ENCODE measurements at places on chromosomes 6 and 20.

GRCh38 chr6:3795836-3796718 lies 44.6 kb upstream of the PXDC1 start:
- DNase-seq: no peak

DNA sequence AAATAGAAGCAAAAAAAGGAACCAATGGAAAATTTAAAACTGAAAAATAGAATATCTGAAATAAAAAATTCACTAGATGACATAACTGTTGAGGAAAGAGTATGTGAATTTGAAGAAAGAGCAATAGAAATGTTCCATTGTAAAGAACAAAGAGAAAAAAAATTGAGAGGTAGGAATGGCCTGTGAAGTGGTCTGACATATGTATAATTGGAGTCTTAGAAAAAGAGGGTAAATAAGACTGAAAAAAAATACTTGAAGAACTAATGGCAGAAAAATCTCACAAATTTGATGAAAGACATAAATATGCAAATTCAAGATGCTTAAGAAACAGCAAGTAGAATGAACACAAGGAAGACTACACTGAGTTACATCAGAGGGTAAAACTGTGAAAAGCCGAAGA lies 93.4 kb downstream of the QKI start:
- no peak for DNase-seq

DNA sequence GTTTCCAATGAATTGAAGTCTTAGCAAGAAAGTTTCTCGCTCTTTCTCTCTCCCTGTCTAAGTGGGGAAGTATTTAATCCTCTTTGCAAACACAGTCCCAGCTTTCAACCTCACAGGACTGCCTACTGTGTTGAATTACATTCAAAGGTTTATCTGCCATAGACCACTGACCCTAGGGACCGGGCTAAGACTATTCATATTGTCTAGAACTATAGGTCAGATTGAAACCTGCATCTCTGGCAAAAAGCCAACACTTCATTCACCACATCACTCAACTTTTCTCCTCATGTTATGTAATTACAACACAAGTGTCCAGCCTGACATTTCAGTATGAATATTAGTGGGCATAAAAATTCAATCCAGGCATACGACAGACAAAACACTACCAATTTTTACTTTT lies 314.7 kb upstream of the RSPO3 start:
- no peak for DNase-seq

GRCh38 chr6:15961635-15962448 lies 167.0 kb upstream of the MYLIP start:
- no peak for DNase-seq

GRCh38 chr20:5192570-5193431 lies 66.0 kb downstream of the CDS2 start:
- no peak for DNase-seq

- DNase-seq: no peak
Observed at GRCh38 chr6:116352515-116353471, 18.0 kb upstream of the DSE start.

- DNase-seq: no peak
Observed at GRCh38 chr6:79946272-79947190, 822 bp downstream of the ELOVL4 start.

- DNase-seq: no peak
Observed at GRCh38 chr20:59403962-59404314, 103.5 kb downstream of the EDN3 start.

DNA sequence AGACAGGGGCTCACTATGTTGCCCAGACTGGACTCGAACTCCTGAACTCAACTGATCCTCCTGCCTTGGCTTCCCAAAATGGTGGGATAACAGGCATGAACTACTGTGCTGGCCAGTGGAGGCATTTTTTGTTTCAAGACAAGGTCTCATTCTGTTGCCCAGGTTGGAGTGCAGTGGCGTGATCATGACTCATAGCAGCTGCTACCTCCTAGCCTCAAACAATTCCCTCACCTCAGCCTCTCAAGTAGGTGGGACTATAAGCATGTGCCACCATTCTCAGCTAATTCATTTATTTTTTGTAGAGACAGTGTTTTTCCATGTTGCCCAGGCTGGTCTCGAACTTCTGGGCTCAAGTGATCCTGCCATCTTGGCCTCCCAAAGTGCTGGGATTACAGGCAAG lies 17.2 kb downstream of the ENPP3 start:
- DNase-seq: no peak

DNA sequence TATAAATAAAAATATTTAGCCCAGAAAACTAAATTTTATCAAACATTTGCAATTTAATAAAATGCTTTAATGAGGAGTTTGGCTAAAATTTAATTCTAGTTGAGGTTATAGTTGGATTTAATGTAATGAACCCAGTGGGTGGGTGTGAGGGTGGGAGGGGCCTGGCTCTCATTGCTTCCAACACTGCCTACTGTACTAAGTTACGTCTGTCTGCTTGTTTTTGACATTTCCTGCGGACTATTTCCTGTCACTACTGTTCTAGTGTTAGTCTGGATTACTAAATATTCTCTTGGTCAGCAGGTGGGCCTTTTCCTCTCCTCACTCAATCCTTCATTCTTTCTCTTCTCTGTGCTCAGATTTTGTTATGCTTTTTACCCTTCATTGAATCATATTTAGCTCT lies 82.5 kb upstream of the MAP3K7 start:
- no peak for DNase-seq

DNA sequence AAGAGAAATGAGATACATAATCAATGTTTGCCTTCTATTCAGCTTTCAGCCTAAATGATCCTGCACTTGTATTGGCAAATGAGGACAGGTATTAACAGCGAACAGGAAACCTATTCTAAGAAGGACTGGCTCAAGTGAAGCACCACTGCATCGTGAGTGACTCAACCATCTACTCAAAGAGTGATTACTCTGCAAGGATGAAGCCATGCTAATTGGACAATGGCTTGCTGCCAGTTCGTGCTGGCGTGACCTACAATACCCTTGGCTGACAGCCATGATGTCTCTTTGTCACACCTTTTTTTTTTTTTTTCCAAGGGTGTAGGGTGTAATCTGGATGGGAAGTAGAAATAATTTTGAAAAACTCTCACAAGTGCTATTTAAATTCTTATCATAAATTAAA lies 104.9 kb downstream of the GJA10 start:
- no peak for DNase-seq

DNA sequence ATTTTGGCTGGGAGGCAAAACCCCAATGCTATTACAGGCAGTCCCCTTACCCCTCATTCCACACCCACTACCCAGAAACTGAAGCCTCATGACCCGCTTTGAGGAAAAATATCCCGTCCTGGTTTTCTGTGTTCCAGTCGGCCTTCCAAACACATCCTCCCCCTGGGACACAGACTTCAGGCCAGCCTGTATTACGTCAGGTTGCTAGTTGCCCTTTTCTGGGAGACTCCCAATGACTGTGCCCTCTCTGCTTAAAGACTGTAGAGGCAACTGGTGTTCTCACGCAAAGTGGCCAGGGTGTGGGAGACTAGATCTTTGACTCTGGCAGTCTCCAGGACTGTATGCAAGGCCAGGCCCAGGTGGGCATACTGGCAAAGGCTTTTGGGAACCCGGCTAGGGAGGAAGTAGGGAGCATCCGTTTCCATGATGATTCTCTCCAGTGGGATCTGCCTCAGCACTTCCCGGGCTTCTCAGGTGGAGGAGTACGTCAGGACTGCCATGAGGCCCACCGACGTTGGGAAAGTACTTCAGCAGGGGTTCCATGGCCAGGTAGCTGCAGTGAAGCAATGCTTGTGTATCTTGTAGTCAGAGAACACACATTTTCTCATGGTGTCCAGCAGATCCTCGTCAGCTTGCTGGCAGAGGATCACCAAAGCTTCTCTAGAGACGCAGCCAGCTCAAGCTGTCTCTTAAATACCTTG lies 34.9 kb downstream of the DYNLT1 start:
- DNase-seq: no peak

- no peak for DNase-seq
Observed at GRCh38 chr6:134549854-134550253, 231.9 kb upstream of the SGK1 start.

DNA sequence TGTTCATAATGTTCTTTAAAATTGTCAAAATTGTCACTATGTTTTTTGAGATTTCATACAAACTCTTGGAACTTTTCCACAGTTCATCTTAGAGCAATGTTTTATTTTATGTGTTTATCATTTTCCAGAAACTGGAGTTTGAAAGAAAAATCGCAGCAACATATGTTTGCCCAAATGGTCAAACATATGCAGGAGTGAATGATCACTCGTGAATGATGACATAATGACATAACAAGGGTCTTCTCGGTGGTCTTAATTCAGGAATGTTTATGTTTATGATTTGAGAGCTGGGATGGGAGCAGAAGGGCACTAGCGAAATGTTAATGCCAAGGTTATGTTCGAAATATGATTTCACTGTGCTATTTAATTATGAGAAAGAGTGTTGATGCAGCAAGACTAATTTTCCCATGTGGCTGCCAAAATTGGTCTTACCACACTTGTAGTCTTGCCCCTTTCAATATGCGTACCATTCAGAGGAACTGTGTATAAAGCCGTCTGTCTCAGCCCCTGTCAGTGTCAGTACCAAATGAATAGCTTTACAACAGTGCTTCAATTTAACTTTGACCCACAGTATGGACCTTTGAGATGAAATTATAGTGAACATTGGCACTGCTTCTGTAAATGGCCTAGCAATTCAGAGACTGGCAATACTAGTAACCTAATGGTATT lies 152.3 kb downstream of the CARMIL1 start:
- no peak for DNase-seq

- DNase-seq: no peak
Observed at GRCh38 chr6:123801067-123801466, 2.6 kb upstream of the NKAIN2 start.

GRCh38 chr20:18788021-18788420 lies 25.6 kb upstream of the SCP2D1 start:
- DNase-seq: no peak

DNA sequence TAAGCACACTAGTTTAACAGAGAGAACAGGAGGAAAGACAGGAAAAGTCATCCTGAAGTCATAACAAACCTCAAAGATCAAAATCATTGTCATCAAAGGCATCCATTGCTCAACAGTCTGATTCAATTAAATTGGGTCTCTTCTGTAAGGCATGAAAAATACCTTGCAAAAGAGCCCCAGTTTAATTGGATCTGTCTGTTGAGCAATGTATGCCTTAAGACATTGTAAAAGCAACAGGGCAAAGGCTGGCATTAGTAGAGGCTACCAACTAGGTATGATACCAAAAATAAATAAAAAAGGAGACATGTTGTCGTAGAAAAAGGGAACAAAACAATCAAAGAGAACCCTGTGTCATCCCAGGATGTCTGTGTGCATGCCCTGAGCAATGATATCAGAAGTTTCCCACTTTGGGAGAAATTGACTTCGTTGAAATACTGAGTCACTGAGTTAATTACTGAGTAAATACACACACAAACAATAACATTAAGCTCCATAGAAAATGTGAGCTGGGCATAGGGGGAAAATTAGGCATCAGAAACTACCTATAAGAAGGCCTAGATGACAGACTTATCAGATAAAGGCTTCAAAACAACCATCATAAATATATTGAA lies 1013.8 kb upstream of the CITED2 start:
- DNase-seq: no peak

GRCh38 chr6:2665146-2666070 lies 85.3 kb downstream of the MYLK4 start:
- DNase-seq: no peak

GRCh38 chr6:157967020-157967419 lies 14.6 kb upstream of the SYNJ2 start:
- DNase-seq: no peak

- no peak for DNase-seq
Observed at GRCh38 chr20:32404017-32404416, 45.9 kb downstream of the ASXL1 start.

- DNase-seq: no peak
Observed at GRCh38 chr20:46970937-46971630, 76.4 kb downstream of the EYA2 start.

GRCh38 chr6:227812-228338 lies 64.4 kb upstream of the DUSP22 start:
- DNase-seq: no peak

DNA sequence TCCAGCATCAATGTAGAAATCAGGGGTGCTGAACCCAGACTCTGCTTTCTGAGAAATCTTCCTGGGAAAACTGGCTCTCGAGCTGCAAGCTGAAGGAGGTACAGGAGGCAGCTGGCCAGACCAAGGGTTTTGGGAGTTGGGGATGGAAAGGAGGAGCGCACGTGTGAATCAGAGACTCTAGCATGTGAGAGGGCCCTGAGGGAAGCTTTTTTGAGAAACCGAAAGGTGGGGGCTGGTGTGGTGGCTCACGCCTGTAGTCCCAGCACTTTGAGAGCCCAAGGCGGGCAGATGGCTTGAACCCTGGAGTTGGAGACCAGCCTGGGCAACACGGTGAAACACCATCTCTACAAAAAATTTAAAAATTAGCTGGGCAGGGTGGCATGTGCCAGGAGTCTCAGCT lies 37.1 kb upstream of the EEF1E1 start:
- DNase-seq: no peak

DNA sequence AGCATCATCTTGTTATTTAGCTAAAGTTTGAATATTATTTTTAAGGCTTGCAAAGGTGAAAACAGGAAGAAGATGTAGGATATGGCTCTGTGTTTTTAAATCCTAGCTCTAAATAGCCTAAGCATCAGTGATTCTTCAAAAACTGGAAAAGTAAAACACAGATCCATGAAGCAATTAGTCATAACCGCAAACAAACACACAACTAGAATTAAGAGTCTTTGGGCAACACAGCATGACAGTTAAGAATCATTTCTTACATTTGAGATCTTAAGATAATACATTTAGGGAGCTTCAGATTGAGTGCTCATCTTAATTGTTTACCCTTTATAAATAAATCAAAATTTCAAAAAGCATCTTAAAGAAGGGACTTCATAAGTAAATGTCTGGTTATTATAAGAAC lies 115.8 kb upstream of the MAP7 start:
- DNase-seq: no peak

- DNase-seq: no peak
Observed at GRCh38 chr6:98579079-98579478, 255.3 kb upstream of the POU3F2 start.

DNA sequence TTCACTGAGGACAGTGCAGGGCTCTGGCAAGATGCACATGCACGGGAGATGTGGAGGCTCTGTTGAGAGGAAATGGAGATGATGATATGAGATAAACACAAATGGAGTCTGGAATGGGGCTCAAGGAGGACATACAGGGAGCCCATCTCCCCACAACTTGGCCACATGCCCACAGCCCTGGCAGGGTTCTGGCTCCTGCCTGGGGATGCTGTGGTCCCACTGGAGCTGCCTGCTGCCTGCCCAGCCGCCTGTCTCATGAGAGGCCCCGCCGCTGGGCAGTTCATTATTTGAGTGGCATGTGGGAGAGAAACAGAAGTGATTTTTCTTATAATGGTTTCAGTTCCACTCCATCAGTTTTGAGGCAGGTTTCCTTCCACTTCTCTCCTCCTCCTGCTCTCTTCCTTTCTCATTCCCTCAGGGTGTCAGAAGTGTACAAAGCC lies 133.6 kb upstream of the TRAF3IP2 start:
- DNase-seq: no peak

GRCh38 chr6:146339716-146340115 lies 203.9 kb upstream of the RAB32 start:
- DNase-seq: no peak

DNA sequence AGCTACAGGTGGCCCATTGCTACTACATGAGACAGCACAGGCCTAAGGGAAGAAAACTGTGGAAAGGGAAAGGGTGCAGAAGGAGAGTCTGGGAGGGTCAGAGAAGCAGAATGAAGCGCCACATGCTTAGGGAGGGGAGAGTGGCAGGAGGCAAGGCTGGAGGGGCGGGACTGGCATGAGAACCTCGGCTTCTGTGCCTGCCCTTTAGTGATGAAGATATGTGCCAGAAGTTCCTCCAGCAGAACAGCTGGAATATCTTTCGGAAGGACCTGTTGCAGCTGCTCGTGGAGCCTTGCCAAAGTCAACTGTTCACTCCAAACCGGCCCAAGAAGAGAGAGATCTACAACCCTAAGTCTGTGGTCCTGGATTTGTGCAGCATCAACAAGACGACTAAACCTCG lies 61.8 kb downstream of the CNBD2 start:
- no peak for DNase-seq
